ENCODE measurements at places on chromosomes 6 and 20. TPM values are rescaled to one million over a fixed set of nuclear protein-coding genes. Genes with fewer than 3 reads are reported as not detected.

- DNase-seq, result no peak
Observed at GRCh38 chr6:88561034-88561953, 395.1 kb upstream of the CNR1 start.

DNA sequence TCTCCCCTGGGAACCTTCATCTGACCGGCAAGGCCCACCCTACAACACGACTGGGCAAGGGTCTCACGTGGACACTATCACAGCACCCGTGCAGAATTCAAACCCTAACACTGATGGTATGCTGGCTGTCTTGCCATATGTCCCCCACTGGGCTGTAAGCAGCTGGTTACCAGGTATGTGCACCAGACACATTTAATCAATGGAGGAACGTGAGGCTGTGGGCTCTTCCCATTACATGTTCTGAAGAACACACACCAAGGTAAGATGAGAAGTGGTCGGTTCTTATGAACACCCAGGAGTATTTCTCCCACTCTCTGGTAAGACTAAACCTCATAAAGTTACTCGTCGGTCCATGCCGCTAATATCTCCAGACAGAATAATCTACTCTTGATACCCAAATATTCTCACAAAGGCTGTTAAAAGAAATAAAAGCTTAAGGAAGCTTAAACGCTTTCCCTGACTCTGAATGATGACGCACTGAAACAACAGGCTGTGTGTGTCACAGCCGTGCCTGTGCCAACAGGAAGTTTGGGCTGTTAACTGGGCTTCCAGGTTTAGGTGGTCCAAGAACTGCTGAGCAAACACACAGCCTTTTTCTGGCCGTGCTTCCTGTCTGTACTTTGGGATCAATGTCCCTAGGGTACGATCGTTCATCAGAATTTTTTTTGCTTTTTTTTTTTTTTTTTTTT lies 75.3 kb downstream of the SLC23A2 start:
- peak; percentile 57 for DNase-seq

DNA sequence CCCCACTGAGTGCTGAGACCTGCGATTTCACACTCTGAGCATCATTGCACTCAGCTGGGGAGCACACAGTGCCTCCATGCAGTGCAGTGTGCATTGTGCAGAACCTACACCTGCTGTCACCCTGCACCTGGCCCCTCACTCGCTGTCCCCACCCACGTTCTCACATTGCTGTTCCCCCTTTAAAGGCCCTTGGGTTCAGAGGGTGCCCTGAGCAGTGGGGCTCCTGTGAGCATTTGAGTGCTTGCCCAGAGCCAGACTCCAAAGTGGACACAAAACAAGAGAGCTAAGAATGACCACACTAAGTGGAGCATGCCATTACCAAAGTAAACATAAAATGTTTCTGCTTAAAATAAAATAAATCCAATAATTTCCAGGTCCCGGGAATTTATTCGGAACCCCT lies 131.0 kb upstream of the CST7 start:
- no peak for DNase-seq

- DNase-seq, result no peak
Observed at GRCh38 chr6:108074057-108074358, 533 bp downstream of the OSTM1 start.

- DNase-seq, result no peak
Observed at GRCh38 chr20:32527447-32528055, 57.6 kb downstream of the NOL4L start.

The TSPYL4 gene
- total RNA-seq, result 3.9 TPM

DNA sequence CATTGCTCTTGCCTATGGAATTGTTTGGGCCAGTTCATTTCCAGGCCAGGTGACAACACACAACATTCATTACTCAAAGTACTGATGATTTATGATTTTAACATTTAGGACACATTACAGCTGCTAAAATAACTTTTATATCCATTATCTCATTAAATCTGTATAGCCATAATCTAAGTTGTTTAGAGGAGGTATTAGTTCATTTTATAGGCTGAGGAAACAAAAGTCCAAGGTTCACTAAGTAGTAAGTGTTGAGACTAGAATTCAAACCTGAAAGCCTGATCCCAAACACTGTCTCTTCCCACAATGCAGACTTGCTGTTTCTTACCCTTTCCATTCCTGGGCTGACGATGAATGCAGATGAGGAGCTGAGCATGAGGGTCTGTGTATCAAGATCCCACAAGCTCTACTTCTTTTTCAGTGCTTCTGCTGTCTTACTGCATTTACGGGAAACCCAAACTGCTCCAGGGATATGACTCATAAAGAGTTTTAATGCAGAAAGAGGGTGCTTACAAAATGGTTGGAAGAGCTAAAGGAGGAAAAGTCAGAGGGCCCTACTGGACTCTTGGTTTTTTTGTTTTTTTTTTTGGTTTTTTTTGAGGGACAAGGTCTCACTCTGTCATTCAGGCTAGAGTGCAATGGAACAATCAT lies 17.9 kb downstream of the TENT5A start:
- no peak for DNase-seq

The PRSS35 gene
- total RNA-seq, result 6.8 TPM

DNA sequence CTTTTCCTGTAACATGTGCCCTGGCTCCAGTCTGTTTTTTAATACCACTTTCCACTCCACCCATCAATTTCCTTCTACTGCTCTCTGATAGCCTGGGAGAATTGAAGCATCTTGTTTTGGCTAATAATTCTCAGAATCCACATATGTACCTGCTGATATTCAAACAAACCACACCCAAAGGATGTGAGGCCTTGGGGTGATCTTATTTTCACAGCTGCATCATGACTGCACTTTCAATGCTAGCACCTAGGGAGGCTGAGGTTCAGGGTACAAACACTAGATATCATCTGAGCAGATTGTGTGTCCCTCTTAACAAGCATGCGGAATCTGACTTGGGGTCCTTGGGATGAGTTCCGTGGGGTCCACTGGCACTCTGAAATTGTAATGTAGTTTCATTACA lies 12.7 kb downstream of the FNDC1 start:
- no peak for DNase-seq

GRCh38 chr6:149510793-149511512 lies 26.1 kb upstream of the ZC3H12D start:
- DNase-seq, result no peak

The MPIG6B gene
- total RNA-seq, result not detected

The TMEM170B gene
- 4.5 TPM for total RNA-seq

The ANKRD66 gene
- not detected for total RNA-seq

DNA sequence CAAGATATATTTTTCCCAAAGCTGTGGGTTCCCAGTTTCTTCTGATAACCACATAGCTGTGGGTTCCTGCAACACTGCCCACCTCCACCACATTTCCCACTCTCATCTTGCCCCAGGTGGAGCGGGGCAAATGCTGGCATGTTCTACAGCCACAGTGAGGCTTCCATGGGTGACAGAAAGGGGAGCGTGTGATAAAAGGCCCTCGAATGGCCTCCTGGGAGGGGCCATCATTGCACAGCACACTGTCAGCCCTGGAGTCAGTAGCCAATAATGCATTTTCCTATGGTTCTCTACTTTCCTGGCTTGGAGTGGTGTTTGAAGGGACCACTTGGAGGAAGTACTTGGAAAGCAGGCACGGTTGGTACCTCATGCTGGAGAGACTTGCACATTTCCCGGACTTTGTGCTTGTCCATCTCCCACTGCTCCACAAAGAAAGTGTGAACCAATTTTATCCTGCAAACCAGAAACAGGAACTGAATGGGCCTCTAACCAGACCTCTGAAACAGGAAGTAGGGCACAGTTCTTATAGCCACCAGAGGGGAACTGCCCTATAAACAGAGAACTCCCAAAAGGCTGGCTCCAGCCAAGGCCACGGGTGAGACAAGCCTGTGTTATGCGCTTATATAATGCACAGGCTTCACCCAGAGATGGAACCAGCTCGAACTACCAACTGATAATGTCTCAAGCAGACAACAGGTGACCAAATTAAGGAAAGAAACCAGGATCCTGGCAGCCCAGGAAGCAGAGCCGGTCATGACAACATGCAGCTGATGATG lies 8.6 kb downstream of the MAP3K5 start:
- no peak for DNase-seq

GRCh38 chr6:106730718-106731117 lies 101.3 kb downstream of the QRSL1 start:
- DNase-seq, result no peak

The GNMT gene
- total RNA-seq, result not detected

DNA sequence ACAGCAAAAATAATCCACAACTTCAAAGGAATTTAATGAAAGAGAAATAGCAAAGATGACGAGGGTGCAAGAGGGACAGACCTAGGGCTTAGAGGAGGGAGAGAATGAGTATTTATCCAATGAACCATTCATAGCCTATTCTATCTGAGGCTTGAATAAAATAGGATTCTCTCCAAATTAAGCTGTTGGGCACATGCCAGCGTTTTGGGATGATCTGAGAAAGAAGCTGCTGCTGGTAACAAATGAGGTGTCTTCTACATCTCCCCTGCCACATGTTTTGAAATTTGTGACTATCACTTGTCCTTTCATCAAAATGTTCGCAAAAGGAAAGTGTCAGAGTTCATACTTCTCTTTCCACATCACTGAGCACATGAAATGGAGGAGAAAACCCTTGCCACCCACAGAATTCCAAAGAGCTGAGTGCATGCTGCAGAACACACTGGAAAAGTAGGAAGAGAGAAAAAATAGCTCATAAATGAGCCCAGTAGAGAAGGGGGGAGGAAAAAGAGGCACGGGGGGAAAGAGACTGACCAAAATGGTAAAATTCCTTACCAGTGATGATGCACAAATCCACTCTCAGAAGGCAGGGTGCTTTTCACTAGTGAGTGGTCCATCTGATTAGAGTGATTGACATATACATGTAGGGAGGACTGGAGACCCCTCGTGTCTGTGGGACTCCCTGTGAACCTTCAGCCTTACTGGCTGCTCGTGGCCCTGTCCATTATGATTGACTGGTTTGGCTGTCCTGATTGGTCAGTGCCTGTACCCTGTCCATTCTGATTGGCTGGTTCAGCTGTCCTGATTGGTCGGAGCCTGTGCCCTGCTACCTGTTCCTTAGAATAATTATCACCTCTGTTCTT lies 180.5 kb downstream of the OGFRL1 start:
- DNase-seq, result peak; percentile 98

DNA sequence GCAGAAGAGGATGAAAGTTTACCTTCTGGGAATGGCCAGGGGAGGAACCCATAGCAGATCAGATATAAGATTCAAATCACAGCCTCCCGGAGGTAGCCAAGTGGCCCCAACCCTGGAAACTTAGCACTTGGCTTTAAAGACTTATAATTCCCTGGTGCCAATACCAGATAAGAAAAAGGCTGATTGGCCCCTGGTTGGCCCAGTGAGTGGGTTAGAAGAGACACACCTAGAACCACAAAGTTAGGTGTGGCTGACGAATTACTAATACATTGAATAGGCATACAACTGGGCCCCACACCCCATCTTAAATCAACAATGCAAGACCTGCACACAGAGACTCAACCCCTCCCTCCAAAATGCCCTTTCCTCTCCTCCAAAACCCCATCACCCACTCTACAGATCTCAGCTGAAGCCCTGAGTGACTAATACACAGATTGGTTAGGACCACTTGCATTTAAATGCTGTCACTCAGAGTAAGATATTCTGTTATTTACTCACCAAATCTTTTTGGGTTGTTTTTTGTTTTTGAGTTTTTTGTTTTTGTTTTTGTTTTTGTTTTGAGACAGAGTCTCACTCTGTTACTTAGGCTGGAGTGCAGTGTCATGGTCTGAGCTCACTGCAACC lies 315.4 kb upstream of the JARID2 start:
- no peak for DNase-seq

The FLRT3 gene
- 5.1 TPM for total RNA-seq

The NT5E gene
- total RNA-seq, result 257 TPM

- DNase-seq, result no peak
Observed at GRCh38 chr6:53801022-53801421, 6.2 kb downstream of the LRRC1 start.

DNA sequence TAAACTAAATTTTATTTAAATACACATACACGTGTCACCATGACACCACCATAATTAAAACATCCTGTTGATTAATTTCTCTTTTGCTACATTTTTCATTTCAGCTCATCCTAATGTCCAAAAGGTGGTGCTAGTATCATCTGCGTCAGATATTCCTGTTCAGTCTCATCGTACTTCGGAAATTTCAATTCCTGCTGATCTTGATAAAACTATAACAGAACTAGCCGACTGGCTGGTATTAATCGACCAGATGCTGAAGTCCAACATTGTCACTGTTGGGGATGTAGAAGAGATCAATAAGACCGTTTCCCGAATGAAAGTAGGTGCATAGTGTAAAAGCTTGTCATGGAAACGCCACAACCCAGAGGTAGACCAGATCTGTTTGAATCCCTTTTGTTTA lies 263.4 kb downstream of the UTRN start:
- no peak for DNase-seq

DNA sequence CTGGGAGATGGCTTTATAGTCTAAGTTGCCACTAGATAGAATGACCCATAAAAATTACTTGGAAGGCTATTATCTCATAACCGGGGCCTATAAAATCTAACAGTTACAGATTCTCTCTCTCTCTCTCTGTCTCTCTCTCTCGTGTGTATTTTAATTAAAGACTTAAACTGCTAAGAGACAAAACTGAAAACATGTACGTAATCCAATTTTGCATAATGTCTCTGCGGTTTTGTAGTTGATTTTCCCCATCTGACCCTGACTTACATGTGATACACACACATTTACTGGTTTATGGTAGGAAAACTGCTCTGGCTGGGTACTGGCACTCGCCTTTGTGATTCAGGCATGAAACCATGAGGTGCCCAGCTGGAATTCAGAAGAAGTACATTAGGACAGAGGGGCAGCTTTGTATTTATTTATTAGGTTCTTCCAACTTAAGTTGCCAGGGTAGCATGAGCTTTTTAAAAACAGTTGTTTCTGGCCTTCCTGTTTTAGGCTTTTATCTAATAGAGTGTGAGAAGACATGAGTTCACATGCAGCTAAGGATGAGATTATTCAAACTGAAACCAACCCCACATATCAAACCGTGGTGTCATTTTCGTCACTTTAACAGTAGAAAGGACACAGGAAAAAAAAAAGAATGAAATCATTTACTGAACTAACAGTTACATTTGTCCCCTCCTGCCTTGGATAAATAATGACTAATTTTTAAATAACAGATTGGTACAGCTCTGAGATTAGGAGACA lies 182.5 kb downstream of the GMPR start:
- DNase-seq, result peak; percentile 57

The UST gene
- 19.5 TPM for total RNA-seq
